ENCODE measurements at places on chromosomes 5 and 9. TPM values are rescaled to one million over a fixed set of nuclear protein-coding genes. Genes with fewer than 3 reads are reported as not detected.

The KLF9 gene
- 77.0 TPM for total RNA-seq

The RANBP17 gene
- 10.8 TPM for total RNA-seq

The LCN1 gene
- not detected for total RNA-seq

The LCNL1 gene
- not detected for total RNA-seq

The PCDHGA11 gene
- 2.5 TPM for total RNA-seq

The C9orf50 gene
- total RNA-seq = 0.23 TPM

The TMEFF1 gene
- total RNA-seq = not detected

The PCA3 gene
- 0.92 TPM for total RNA-seq

The ELP1 gene
- total RNA-seq = 27.7 TPM

The CENPP gene
- 1.7 TPM for total RNA-seq

The C9orf43 gene
- 1.1 TPM for total RNA-seq

The SMIM33 gene
- total RNA-seq = 0.05 TPM

The EGR1 gene
- total RNA-seq = 6.1 TPM

Data from liver (tissue), 10 donors.